Endodermal cell (in vitro differentiated cells): ENCODE measurements at places on chromosomes 12 and 14.

GRCh38 chr12:106960443-106960842 lies 4.7 kb downstream of the TMEM263 start:
- DNase-seq, result no peak

DNA sequence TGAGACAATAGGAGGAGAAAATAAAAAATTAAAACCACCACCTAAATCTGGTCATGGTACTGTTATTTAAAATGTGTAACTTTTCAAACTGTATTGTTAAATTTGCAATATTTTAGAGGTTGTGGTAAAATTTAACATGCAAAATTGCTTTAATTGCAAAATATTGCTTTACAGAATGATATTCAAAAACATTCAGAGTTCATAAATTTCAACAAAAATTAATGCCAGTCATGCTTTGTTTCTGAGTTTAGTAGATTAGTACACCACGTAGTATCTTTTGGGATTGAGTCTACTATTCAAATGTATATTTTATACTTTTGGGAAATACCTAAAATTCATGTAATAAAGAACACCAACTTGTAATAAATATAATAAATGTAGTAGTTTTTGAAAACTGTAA lies 18.3 kb downstream of the ETFRF1 start:
- no peak for DNase-seq

GRCh38 chr12:3965046-3965445 lies 91.8 kb upstream of the PARP11 start:
- no peak for DNase-seq

DNA sequence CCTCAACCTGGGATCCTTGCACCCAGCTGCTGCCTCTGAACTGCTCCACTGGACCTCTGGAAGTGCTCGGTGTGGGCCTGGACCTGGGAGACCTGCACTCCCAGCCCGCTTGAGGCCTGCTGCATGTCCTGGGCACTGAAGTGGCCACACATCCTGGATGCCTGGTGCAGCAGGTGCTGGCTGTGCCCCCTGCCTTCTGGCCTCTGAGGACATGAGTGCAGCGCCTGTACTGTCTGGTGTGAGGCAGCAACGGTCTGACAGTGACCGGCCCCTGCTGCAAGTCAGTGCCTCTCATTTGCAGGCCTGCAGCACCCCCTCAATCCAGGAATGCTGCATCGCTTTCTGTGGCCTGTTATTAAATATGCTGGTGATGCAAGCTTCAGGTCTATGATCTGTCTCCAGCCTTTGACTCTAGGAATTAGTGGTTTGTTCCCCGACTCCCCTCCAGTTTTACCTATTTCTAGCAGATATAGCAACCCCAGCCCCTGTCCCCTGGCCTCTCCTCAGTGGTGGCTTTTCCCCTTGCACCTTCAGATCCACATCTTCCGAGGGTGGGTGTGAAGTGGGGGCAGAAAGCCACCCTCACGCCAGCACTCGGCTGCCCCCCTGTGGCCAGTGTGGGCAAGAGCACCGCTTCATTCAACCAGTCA lies 3.6 kb downstream of the SMIM41 start:
- peak; percentile 93 for DNase-seq

GRCh38 chr14:92993302-92993701 lies 70.4 kb downstream of the CHGA start:
- no peak for DNase-seq

- DNase-seq, result peak; percentile 91
These were observed 95.2 kb upstream of the HMGA2 start for GRCh38 chr12:65728848-65729793.

GRCh38 chr12:17975239-17975638 lies 114.8 kb downstream of the RERGL start:
- no peak for DNase-seq

- DNase-seq, result peak; percentile 80
These were observed 15.6 kb downstream of the SMUG1 start for GRCh38 chr12:54173066-54173726.

GRCh38 chr12:46246021-46246700 lies 22.7 kb downstream of the SLC38A1 start:
- DNase-seq, result no peak

- peak; percentile 30 for DNase-seq
These were observed 338.1 kb downstream of the CACNA1C start for GRCh38 chr12:2390850-2391390.

- no peak for DNase-seq
These were observed 131.2 kb downstream of the NUBPL start for GRCh38 chr14:31692376-31692781.

DNA sequence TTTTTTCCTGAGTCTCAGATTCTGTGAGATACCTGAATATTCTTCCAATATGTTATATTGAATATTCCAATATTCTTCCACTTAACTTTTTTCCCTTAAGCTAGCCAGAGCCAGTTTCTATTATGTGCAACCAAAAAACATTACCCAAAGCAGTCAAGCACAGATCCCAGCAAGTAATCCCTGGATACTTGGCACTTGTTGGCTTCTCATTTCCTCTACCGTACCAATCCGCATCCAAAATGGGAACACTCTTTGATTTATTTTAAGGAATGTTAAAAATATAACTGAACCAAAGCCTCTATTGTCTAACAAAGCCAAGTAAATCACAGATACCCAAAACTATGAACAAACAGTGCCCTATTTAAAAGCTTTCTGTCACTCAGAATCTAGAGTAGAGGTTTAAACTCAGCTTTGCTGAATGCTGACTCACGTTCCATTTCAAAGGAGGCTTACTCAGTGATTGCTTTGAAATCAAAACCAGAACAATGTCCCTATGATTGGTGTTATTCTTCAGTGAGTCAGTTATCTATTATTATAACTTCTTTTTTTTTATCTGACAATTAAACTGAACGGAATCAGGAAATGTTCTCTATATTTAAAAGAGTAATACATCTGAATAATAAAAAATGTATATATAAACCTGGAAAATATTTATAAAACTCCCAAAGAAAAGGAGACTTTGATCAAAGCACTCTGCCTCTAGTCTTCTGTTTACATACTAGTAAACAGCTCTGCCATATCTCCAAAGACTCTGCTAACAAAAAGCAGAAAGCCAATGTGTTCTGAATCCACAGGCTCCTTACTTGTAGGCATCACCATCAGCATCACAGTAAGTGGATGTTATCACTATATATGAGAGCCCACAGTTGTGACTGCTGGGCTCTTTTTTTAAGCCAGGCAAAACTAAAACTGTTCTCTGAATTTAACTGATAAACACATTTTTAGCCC lies 360.8 kb downstream of the CCDC91 start:
- no peak for DNase-seq

- no peak for DNase-seq
These were observed 5.4 kb downstream of the TMBIM4 start for GRCh38 chr12:66164349-66164821.

DNA sequence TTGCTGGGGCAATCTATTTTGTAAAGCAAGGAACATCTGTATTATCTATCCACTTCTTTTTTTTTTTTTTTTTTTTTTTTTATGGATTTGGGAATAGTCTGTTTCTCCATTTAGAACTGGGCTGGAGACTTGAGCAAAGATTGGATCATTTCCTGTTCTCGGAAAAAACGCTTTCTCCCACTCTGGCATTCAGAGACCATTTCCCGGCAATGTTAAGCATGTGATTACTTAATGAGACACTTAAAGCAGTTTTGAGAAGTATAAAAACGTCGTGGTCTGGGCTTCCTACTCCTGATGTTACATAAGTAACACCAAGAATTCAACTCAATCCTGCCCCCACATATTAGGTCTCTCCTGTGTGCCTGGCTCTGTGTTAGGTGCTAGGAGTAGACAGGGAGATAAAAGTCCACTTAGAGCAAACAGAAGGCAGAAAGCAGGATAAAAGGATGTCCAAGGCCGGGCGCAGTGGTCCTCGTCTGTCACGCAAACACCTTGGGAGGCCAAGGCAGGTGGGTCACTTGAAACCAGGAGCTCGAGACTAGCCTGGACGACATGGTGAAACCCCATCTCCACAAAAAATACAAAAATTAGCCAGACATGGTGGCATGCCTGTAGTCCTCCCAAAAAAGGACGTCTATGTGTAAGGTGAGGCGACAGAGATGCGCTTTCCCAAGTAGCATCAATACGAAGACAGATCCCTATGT lies 152.1 kb upstream of the GSC start:
- DNase-seq, result no peak

DNA sequence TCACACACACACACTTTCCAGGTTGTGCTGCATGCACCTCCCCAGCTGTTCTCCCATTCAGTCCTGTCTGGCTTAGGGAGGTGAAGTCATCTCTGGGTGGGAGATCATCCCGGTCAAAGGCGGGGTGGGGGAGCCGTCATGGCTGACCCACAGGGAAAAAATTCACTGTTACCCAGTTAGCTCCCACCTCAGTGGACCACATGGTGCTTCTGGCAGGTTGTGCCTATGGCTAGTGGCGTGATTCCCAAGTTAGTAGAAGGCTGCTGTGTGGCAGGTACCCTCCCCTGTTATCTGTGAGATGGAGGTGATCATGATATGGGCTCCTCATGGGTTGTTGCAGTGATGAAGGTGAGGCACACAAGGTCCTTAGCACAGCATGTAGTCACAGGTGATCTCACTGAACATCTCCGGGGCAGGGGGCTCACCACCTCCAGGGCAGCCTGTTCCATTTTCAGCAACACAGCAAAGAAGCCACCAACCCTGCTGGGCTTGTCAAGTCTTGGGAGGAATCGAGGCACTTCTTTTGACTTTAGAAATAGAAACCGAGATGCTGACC lies 154.9 kb upstream of the CCND2 start:
- DNase-seq, result no peak

DNA sequence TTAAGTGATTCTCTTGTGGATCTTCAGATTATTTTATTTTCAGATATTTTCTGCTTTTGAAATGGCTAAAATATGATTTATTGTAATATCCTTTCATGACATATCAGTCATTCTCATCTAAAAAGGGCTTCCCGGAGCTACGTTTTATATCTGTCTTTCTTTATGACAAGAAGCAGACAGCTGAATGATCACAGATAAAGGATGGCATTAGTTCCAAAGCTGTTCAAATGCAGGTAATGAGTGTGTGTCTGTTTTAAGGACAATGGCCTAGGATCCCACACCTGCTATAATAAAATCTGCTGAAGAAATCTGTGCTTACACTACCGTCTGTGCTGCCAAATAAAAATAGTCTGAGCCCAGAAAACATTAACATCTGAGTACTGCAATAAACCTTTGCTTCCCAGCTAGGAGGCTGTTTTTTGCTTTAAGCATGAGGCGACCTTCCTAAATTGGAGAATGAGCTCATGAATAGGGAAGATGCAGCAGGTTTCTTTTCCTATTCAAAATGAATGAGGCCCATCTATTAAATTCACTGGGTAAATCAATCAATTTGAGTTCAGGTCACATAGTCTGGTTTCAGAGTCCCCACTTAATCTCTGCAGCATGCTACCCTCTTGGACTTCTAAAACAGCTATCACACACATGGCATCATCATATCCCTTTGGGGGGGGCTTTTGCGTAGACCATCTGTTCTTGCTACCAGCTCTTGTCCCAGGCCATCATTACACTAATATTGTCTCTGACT lies 498.5 kb downstream of the NELL2 start:
- no peak for DNase-seq

- no peak for DNase-seq
These were observed 46.7 kb downstream of the BORCS5 start for GRCh38 chr12:12403264-12404248.

- no peak for DNase-seq
These were observed 15.4 kb upstream of the SCAF11 start for GRCh38 chr12:46005823-46006222.

DNA sequence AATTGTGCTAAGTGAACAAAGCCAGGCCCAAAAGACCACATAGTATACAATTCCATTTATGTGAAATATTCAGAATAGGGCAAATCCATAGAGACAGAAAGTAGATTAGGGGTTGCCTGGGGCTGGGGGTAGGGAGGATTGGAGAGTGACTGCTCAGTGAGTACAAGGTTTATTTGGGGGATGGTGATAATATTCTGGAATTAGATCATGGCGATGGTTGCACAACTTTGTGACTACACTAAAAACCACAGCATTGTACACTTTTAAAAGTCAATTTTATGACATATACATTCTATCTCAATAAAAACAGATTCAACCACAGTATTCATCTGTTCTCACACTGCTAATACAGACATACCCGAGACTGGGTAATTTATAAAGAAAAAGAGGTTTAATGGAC lies 68.7 kb upstream of the MAP1LC3B2 start:
- DNase-seq, result no peak

- no peak for DNase-seq
These were observed 194.8 kb downstream of the CACNA1C start for GRCh38 chr12:2247596-2247995.

GRCh38 chr14:99604766-99605298 lies 825 bp upstream of the CCDC85C start:
- no peak for DNase-seq

DNA sequence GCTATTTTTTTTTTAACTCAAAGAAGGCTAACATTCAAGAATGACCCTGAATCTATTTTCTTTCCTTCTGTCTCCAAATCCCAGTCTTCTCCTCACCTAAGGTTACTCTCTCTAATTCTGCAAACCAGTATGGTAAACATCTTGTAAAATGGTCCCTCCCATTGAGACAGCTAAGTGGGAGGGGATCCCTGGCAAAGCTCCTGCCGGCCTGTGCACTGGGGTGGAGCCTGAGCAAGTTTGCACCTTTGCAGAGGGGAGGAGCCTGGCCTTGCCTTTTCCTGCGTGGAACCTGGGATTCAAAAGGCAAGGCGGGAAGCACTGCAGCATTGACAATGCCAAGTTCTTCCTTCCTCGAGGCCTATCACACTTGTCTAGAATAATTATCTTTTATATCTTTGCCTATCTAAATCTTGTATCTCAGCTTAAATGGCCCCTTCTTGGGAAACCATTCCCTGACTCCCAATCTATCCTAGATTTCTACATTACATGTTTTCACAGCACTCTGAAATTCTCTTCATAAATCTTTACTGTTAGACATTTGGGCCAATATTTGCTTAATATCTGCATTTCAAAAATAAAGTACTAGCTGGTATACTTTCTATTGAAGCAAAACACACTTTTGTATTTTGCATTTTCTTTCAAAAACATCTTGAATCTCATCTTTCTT lies 83.0 kb downstream of the EPS8 start:
- DNase-seq, result peak; percentile 83

DNA sequence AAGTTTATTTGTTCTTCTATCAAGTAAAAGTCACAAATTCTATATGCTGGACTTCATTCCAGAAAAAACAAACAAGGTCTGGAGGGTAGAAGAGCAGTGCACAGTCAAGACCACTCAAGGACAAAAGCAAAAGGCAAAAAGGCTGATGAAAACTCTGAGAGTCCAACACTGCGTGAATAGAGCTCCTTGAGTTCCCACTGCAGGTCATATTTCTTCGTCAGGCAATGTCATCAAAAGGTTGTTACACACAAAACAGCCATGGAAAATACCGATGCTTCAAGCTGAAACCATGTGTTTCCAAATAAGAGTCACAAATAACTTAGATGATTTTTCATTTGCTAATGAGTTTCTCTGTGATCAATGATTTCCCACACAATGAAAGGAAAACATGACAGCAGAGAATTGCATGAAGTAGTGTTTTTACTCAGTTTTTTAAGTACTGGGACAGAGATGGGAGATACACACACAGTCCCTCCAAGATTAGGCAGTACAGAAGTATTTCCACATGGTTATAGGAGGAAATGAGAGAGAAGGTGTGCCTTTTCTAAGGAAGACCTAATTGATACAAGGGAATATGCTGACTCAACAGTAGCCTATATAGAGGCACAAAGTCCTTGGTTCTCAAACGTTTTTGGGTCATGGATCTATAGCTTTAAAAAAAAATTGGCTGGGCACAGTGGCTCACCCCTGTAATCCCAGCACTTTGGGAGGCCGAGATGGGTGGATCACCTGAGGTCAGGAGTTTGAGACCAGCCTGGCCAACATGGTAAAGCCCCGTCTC lies 177.7 kb downstream of the MED13L start:
- DNase-seq, result no peak

GRCh38 chr12:4771172-4771959 lies 51.2 kb downstream of the GALNT8 start:
- no peak for DNase-seq
